ENCODE measurements at places on chromosomes 7 and 10.

DNA sequence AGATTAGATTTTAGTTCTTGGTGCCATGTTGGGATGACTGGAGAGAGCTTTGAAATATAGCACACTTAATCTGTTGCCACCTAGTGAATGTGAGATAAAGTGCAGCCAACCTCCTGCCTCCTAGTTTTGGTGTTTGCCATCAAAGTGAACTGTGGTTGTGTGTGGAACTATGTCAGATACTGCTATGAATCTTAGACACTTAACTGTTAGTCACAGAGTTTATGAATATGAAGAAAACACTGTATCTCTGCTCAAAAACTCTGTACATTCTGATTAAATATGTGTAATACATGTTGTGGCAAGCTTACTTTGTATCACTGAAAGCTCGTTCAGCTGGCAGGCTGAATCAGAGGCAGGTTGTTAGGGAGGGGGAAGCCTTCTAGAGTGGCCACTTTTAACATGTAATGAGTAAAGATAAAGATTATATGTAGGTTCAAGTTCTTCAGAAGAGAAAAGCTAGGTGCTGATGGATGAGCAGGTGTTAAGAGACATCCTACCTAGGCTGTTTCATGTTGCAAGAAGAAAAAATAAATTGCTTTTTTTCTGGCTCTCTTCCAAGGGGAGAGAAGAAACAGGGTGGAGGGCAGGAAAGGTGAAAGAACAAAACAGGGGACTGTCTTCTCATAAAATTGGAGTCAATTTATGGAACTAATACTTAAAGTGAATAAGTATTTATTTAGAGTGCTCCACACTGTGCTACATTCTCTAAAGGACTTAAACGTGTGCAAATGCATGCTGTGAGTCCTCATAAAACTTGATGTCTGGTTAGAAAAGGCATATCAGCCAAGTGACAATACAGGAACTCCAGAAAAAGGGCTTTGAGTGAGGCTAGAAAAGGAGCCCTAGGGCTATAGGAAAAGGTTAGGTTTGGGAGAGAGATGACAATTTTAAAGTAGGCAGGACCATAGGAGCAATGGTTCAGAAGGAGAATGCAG is 14.1 kb upstream of the LAMB1 start:
- DNase-seq, result no peak

DNA sequence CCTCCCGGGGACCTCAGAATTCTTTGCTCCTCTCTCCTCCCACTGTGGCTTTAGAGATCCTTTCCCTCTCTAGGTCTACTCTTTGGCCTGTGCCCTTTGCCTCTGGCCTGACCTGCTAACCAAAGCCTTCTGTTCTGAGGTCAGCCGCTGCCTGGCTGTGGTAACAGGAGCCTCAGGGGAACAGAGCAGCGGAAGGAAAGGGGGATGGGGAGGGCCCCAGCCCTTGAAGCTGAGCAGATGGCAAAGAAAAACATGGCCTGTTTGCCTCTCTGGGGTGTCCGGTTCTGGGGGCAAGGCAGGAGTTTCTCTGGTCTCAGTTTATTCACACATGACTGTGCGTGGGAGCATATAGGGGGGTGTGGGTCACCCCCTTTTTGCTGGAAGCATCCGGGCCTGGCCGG is 28.2 kb downstream of the COL26A1 start:
- no peak for DNase-seq

- DNase-seq, result no peak
Observed at GRCh38 chr7:140317597-140317996, 80.7 kb downstream of the SLC37A3 start.

GRCh38 chr7:100719523-100720278 is 567 bp upstream of the EPO start:
- no peak for DNase-seq

DNA sequence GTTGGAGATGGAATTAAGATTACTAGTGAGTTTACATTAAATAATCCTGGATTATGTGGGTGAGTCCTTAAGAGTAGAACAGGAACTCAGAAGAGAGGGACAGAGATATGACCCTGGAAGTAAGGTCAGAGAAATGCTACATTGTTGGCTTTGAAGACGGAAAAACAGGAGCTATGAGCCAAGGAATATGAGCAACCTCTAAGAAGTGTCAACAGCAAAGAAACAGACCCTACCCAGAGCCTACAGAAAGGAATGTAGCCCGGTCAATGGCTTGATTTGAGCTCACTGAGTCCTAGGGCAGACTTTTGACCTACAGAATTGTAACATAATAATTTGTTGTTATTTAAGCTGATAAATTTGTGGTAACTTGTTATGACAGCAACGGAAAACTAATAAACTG is 304.9 kb downstream of the IPMK start:
- DNase-seq, result no peak

DNA sequence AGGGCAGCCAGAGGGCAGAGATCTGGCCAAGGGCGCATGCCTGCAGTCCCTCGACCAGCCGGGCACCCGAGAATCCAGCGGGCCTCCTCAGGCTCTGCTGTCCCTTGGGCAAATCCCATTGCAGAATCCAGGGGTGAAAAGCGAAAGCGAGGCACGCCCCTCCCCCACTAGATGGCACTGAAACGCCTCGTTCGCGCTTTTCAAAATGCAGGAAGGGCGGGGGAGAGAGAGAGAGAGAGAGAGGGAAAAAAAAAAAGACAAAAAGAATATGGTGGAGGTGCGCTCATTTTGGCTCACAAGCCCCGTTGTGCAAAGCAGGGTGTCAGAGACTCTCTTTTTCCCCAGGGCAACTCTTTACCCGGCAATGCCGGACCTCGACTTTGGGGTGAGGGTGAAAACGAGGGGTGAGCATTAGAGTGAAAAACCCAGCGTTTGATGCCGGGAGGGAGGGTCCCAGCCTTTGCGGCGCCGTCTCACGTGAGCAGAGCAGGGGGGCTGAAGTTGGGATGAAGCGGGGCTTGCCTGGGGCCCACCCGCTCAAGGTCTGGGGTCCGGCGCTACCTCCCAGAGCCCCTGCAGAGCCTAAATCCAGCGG is 2.5 kb upstream of the TMEM178B start:
- no peak for DNase-seq

DNA sequence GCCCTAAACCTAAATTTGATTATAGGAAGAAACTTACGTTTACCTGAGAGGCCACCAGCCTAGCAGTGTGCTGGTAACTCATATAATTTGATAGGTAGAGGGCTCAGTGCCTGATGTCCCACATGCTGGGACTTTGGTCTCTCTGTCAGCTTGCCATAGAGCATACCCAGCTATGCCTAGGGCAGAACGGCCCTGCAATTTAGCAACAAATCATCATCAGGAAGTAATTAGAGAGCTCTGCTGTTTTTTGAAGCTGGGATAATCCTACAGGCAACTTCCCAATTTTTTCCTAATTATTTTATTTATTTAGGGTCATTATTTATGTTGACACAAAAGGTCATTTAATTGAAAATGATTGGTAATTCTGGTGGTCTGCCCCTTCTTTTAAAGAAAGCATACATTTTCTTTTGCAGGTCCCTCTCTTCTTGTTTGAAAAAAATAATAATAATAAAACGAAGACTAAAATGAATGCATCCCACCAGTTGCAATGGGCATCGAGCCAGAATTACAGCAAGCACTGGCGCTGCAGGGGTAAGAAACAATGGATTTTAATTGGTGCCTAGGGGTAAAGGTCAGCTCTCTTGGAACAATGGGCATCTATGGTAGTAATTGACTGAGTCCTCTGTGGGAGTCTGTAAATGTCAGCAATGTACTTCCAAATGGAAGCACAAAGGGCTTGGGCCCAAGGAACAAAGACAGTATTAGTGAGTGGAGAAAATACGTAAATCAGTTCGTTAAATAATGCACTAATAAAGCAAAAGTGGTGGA is 348.0 kb downstream of the SORCS1 start:
- DNase-seq, result no peak

GRCh38 chr7:89685287-89685686 is 469.0 kb upstream of the STEAP1 start:
- no peak for DNase-seq

DNA sequence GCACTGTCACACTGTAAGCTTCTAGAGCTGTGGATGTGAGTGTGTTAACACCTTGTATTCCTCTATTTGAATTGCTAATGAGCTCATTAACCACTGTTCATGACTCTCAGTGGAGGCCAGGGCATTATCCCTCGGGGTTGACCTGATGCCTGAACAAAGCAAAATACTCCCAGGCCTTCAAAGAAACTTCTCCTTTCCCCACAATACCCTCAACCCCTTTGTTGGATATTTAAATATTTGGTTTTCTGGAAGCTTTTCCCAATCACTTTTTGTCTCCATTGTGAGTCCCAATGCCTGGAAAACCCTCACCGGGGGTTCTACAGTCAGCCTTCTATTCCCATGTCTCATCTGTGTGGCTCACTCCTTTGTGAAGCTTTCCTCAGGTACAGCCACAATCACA is 780.1 kb downstream of the PHTF2 start:
- no peak for DNase-seq

DNA sequence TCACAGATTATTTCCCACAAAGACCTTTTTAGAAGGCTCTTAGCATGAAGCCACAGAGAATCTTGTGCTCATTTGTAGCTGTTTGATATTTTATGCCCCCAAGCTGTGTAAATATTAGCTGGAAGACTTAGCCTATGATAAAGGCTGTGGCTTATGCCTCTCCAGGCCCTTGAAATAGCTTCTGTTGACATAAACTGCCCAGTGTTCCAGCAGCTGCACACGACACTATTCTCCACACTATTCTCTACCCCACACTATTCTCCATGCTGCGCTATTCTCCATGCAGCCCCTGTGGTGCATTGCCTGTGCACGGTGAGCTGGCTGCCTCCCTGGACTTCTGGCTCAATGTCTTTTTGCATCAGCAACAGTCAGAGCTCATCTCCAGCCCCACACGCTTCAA is 13.1 kb downstream of the DDC start:
- DNase-seq, result no peak

- DNase-seq, result no peak
Observed at GRCh38 chr7:156684661-156685060, 44.1 kb downstream of the RNF32 start.

GRCh38 chr10:20771051-20771450 is 126.1 kb downstream of the NEBL start:
- DNase-seq, result no peak

DNA sequence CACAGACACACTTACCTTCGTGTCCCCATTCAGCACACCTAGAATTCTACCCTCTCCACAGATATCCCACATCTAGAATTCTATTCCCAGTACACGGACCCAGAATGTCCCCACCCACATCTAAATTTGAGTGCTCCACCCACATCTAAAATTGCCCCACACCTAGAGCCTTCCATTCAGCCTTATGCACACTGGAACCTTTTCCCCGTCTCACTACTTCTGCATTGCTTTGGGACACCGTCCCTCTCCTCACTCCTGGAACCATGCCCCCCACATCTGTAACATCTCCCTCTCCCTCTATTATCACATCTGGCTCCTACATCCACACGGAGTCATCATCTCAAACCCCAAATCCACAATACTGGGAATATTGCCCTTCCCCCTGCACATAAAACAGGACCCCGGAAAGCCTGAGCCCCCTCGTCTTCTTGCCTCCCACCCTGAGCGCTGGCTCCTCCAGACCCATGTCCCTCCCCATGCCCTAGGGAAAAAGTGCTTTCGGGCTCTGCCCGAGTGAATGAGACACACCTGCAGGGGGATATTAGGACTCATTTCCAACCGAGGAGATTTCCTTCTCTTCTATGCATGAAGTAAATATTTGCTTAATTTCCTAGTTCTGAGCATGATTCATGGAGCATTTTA is 125.8 kb upstream of the UNC5B start:
- DNase-seq, result no peak

- DNase-seq, result no peak
Observed at GRCh38 chr7:12670000-12670729, 17.3 kb upstream of the ARL4A start.

DNA sequence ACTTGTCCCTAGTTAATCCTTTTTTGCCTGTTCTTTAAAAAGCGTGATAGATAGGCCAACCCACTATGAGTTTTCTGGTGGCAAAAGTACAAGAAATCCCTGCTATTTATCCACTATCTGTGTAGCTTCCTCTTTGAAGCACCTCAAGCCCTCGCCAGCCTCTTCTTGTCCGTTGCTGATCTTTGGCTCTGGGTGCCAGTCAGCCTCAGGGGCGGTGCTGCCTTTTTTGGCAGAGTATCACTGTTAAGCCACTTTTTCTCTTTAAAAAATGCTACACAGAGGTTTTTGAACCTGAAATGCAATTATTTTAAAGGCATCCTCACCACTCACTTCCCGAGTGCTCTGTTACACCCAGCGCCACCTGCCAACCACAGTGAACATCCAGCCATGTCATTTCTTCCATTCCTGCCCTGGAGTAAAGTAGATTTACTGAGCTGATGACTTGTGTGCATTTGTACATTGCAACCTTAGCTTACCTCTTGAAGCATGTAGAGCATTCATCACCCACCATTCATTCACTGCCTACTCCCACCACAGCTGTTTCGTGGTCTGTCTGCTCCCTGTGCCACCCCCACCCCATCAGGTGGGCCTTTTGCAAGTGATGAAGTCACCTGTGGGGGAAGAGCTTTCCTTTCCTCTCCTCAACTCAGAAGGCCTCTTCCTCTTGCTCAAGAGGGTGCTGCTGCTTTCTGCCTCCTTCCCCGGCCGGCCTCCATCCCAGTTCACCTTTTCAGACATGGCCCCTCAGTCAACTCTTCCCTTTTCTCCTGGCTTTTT is 414.2 kb upstream of the GALNT17 start:
- DNase-seq, result no peak

DNA sequence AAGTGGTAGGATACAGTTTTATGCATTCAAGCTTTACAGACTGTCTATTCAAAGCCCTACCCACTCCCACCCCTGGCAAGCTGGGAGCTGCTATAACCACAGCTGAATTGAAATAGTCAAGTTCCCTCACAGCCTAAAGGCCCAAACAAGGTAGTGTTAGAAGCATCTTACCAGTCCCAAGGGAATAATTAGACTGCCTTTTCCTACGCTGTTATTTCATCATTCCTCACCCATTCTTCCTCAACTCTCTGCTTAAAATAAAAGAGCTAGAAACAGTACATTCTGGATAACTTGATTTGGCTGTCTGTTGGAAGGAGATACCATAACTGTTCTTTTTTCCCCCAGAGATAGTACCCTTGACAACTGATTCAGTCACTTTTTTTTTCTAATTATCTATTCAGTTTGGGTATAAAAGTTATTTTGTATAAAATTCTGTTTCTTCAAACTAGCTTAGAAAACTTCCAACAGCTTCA is 54.0 kb downstream of the RAPGEF5 start:
- DNase-seq, result no peak

GRCh38 chr7:90574146-90574819 is 21.8 kb upstream of the CDK14 start:
- DNase-seq, result no peak

GRCh38 chr7:33814400-33814799 is 90.9 kb upstream of the BMPER start:
- DNase-seq, result no peak

DNA sequence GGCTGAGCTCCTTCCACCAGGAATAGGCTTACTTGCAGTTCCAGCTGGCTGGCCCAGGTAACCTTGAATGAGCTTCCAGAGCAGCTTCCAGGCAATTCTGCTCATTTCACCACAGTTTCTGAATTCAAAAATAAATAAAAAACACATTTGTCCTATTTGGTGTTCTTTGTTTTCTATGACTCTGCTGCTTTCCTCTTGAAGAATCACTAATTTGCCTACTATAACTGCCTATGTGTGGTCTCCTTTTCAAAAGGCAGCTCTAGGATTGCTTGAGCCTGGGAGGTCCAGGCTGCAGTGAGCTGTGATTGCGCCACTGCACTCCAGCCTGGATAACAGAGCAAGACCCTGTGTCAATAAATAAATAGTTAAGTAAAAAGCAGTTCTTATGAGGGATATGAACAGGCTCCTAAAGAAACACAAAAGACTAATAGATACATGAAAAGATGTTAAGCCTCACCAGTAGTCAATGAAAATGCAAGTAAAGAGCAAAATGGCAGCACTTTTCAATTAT is 19.5 kb upstream of the TNPO3 start:
- DNase-seq, result no peak

GRCh38 chr7:135169964-135170273 is 588 bp downstream of the CYREN start:
- no peak for DNase-seq

All from effector CD4-positive, alpha-beta T cell (primary cell).